Right atrium auricular region (tissue), 2 donors: ENCODE measurements at places on chromosomes 7 and 10. TPM values are rescaled to one million over a fixed set of nuclear protein-coding genes. Genes with fewer than 3 reads are reported as not detected.

- DNase-seq, result no peak
These were observed 277.0 kb downstream of the MALRD1 start for GRCh38 chr10:19325581-19325980.

DNA sequence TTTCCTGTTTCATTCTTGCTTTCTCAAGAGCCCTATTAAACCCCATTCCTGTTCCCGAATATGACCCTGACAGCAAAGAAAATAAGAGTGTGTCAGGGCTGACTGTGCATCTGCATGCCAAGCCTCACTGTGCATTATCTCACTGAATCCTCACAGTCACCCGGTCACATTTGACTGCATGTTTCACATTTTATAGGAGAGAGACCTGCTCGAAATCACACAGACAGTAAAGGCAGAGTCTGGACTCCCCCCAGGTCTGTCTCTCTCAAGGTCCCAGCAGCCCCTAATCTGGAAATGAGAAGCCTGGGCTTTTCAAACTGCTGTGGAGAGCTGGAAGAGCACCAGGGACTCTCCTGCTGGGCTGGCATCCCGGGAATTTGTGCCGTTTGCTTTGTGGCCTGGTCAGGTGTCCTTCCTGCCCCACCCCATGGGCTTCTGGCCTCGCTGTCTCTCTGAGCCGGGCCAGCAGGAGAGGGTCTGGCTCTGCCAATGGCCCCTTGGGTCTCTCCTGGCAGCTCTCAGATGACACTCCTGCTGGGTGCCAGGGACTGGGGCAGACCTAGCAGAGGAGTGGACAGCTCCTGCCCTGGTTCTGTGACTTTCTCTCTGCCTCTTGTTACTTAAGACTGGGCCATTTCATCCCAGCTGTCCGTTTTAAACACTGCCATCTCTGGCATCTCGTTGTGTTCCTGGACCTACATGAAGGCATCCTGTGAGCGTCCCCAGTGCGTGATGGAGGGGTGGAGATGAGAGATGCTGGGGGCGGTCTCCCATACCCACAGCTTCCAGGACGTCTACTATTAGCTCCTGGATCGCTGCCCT is 173.6 kb downstream of the ARHGAP12 start:
- DNase-seq, result no peak

- no peak for DNase-seq
These were observed 18.7 kb downstream of the RTKN2 start for GRCh38 chr10:62249957-62250356.

Gene SLC35G1
- 3.5 TPM for total RNA-seq

DNA sequence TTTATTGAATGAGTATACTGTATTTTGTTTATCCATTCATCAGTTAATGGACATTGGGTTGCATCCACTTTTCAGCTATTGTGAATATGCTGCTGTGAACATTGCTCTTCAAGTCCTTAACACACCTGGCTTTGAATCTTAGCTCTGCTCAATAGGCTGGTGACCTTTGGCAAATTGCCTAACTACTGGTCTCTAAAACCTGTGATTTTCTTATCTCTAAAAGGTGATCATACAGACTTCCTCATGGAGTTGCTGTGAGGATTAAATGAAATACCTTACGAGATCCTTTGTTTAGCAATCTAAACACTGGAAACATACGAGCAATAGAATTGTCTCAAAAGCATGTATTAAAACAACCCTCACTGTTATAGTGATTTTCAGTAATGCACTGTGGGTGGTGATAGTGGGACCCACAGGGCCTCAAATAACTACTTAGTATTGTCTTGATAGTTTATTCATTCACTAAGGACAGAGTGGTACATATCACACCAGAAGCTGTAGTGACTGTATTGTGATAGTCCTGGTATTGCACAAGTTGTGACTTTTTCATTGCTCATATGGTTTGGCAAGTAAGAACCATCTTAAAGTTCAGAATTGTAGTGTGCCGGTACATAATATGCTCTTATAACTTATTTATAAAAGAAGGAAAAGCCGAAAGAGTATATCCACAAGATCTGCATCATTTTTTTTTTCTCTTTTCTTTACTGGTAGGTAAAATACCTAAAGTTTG is 257.6 kb downstream of the EXOC4 start:
- no peak for DNase-seq

Gene TMEM140
- total RNA-seq, result 14.9 TPM

GRCh38 chr7:24417526-24418120 is 133.6 kb downstream of the NPY start:
- no peak for DNase-seq

DNA sequence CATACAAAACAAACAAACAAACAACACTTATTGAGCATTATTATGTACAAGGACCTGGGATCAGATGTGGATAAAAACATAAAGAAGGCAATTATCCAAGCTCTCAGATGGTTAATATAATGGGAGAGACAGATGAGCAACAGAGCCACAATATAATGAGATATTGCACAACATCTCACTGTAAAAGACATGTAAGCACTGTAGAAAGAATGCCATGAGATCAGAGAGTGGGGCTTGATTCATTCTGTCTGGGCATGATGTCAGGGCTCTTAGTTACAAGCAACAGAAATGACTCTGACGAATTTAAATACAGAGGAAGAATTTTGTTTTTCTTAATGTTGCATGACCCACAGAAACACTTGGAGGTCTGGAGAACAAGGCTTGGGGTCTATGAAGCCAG is 164.7 kb upstream of the PLXDC2 start:
- no peak for DNase-seq

DNA sequence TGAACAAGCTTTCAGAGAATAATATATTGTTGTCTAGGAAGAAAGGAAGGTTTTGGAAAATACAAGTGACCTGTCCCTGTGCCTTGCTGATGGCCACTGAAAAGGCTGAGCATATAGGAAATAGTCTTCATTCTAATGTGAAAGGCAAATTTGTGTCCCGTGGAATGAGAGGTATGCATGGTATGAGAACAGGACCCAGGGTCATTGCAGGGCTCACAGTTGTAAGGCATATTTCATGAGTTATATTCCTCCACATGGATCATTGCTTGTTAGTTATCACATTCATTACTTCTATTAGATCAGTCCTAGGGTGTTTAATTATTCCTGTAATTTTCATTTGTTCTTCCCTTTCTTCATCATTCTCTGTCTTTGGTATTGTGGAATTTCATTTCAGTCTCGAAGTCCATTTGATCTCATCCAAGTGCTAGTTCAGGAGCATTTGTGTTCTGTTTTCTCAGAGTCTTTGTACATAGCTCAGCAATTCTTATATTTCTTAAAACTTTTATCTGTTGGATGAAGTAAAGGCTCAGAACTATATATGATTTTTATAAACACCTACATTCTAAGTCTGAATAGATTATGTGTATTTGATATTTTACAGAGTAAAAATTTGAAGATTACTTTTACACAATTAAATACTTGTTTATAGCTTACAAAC is 39.4 kb upstream of the ARHGAP21 start:
- no peak for DNase-seq
